ENCODE measurements at places on chromosomes 7 and 10.

DNA sequence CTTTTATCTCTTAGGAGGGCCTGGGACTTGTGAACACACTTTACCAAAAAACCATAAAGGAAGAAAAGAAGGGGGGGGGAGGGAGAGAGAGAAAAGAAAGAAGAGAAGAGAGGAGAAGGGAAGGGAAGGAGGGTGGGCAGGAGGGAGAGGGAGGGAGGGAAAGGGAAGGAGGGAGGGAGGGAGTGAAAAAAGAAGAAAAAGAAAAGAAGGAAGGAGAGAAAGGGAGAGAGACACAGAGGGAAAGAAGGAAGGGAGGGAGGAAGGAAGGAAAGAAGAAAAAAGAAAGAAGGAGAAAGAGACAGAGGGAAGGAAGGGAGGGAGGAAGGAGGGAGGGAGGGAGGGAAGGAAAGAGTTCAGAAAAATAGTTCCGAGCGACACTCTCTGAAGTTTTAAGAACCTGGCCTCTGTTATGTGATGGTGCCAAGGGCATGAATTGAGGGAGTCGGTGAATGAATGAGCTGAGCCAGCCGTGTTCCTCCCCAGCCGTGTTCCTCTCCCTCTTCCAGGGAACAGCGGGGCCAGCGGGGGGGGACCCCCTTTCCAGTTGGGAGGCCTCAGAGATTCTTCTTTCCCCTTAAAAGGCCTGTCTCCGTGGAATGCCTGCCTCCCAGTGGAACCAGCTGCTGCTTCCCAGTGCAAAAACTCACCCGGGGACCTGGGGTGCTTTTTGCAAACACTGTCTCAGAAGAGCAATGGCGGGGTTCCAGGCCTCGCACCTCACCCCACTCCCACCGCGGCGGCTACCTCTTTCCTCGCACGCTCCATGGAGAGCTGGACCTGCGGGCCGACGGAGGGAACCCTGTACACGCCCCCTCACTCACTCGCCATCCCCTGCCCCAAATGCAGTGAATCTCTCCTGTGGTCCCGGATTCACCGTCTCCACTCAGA, 84.1 kb downstream of the FOXL3 start:
- DNase-seq, result peak; percentile 10

DNA sequence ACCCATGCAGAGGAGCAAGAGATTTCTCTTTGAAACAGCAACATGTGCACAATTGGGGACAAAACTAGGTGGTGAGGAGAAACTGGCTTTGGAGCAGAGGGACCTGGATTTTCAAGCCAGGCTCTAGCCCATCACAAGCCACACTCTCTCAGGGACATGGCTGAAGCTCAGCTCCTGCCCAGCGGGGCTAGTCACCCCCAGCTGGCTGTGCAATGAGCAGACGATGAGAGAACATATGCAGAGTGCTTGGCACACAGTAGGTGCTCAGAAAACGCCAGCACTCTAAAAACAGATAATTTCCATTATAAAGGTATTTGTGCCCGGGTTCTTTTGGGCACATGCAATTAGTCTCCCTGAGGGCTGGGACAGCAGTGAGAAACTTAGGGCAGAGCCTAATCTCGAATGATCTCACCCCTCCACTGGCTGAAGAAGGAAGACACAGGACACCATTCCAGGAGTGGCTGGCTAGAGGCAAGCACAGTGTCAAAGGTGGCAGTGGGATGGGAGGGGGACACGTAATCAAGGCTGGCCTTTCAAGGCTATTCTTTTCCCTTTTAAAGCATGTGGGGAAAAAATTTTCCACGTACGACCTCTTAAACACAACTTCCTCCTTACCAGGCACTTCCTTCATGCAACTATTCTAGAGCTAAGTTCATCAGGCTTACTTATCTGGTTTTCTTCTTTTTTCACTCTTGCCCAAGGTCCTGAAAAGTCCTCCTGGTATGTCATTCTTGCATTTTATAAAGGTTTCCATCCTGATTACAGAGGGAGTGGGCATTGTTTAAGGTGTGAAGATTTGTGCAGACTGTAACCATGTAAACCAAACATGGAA, 15.1 kb downstream of the FAM53B start:
- DNase-seq, result peak; percentile 12

DNA sequence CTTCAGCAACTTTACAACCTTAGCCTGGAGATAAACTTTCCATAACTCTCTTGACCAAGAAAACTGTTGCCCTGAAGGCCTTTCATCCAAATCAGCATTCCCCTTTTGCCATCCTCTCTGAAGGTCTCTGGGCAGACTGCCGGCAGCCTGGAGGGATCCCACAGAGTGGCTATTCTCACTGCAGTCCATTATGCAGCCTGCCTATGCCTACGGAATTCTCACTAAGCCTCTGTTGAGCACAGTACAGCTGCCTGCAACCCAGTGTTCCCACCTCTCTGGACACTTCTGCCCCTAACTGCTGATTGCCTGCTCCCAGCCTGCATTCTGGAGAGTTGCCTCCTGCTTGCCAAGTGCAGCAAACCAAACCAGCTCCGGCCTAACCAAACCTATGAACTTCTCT, 548.9 kb upstream of the STEAP1 start:
- no peak for DNase-seq

DNA sequence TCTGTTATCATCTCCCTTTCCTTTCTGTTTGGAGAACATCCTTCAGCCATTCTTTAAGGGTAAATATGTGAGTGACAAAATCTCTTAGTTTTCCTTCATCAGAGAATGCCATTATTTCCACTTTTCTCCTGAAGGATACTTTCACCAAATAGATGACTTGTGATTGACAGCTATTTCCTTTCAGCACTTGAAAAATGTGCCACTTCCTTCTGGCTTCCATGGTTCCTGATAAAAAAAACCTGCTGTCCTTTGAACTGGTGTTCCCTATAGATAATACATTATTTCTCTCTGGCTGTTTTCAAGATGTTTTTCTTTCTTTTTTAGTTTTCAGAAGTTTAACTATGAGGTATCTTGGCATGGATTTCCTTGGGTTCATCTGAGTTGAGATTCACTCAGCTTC, 79.7 kb downstream of the TBXAS1 start:
- no peak for DNase-seq

DNA sequence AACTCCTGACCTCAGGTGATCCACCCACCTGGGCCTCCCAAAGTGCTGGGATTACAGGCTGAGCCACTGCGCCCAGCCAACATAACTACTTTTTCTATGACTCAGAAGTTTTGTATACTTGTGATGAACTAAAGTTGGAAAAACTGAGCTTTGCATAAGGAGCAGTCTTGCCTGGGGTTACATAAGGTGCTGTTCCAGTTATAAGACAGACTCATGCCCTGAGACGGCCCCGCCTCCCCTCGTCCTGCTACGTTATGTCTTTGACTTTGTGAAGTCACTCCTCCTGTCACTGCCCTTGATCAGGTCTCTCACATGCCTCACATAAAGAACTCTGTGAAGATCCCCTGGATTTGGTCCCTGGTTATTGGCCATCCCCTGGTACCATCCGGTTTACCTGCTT, 40.4 kb upstream of the OPN4 start:
- DNase-seq, result no peak

GRCh38 chr10:71974489-71975021, 10.4 kb downstream of the CHST3 start:
- no peak for DNase-seq

- no peak for DNase-seq
These were observed 224.2 kb upstream of the NPY start for GRCh38 chr7:24059775-24060174.

- no peak for DNase-seq
These were observed 148.1 kb upstream of the GDF10 start for GRCh38 chr10:47151920-47152319.

Measured in activated CD8-positive, alpha-beta memory T cell treated with anti-CD3 and anti-CD28 coated beads, Interleukin-2, amount 50 U/mL, for 4 hours (primary cell).